ENCODE measurements at places on chromosomes 11 and 22.

GRCh38 chr11:104583857-104584256 is 314.4 kb downstream of the CASP12 start:
- DNase-seq = no peak

GRCh38 chr22:23583836-23584235 is 3.7 kb upstream of the IGLL1 start:
- no peak for DNase-seq

DNA sequence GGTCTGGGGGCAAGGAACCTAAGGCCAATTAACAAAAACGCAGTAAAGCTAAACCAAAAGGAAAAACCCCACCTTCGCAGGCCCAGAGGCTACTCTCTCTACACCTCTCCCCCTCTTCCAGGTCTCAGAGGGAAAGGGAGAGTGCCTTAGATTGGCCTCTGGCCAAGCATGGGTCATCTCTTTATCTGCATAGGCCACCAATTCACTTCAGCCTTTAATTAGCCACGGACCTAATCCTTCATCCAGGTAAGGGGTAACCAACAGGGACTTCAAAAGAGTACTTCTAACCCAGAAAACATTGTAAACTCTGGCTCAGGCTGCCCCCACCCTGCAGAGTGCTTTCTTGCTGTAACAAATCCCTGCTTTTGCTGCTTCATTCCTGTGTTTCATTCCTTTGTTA is 9.4 kb downstream of the VSTM5 start:
- no peak for DNase-seq

GRCh38 chr11:105923807-105924206 is 98.2 kb downstream of the MSANTD4 start:
- DNase-seq = no peak

DNA sequence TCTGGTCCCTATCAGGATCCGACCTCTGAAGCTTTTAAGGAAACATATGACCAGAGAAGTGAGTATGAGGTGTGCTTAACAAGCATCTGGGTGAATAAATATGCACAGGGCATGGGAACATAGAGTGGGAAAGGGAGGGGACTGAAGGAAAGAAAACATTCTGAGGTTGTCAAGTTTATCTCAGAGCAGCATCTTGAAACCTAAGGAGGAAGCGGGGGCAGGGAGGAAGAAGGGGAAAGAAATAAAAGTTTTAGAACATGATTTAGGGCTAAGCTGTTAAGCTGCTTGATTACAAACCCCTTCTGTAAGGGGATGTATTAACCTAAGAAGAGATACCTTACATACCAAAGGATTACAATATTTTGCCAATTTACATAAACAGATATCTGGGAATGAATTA is 24.0 kb upstream of the SC5D start:
- no peak for DNase-seq

- no peak for DNase-seq
These were observed 247.8 kb upstream of the B3GAT1 start for GRCh38 chr11:134659882-134660281.

DNA sequence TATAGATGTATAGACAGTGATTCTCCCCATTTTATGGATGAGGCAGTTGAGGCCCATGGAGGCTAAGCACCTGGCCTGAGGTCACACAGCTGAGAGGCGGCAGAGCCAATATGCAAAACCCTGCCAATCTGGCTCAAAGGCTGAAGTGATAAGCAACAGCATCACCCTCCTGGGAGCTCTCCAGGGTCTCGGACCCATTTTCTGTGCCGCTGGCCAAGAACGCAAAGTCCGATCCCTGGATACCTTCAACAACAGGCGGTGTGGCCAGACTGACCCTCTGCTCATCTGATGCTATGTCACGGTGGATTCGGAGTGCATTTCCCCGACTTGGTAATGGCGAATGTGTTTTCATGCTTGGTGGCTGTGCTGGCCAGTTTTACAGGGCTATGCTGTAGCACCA is 595.0 kb downstream of the TBC1D22A start:
- DNase-seq = no peak

DNA sequence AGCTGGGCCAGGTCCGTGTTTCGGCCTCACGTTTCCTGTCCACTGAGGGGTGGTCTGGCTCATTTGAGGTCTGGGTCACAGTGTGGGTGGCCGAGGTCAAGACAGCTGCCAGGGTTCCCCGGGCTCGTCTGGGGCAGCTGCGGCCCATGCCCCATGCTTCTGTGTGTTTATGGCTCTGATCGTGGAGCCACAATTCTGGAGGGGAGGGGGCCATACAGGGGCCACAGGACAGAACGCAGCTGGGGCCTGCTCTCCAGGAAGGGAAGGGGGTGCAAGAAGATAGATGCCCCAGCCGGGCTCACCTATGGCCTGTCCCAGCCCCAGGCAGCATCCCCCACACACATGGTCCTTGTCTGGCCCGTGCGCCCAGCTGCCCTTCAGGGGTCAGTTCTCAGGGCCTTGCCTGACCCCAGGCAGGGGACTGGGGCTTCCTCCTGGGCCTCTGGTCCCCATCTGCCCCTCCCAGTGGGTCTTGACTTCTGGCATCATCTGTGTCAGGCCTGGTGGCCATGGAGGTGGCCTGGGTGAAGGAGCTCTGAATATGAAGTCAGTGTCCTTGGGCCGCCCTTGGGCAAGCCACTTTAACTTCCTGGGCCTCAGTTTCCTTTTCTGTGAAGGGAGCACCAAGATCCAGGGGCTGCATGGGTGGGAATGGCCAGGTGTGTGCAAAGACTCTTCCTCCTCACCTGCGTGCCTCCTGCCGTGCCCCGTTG is 8.4 kb downstream of the TSPAN32 start:
- DNase-seq = peak; percentile 29

- no peak for DNase-seq
These were observed 587.5 kb downstream of the NTM start for GRCh38 chr11:131957875-131958274.

GRCh38 chr11:112902361-112903011 is 58.7 kb upstream of the NCAM1 start:
- DNase-seq = no peak

DNA sequence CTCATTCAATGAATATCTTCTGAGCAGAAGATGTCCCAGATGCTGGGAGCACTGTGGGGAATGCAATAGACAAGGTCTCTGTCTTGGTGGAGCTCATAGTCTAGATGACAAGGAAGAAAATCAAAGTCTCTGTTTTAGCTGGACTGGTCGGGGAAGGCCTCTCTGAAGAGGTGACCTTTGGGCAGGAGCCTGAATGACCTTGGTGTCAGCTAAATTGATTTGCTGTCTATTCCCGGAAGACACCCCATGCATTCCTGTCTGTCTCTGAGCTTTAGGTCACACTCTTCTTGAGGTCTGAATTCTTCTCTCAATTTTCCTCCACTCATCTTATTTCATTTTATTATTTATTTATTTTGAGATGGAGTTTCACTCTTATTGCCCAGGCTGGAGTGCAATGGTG is 14.5 kb upstream of the ELF5 start:
- DNase-seq = no peak

DNA sequence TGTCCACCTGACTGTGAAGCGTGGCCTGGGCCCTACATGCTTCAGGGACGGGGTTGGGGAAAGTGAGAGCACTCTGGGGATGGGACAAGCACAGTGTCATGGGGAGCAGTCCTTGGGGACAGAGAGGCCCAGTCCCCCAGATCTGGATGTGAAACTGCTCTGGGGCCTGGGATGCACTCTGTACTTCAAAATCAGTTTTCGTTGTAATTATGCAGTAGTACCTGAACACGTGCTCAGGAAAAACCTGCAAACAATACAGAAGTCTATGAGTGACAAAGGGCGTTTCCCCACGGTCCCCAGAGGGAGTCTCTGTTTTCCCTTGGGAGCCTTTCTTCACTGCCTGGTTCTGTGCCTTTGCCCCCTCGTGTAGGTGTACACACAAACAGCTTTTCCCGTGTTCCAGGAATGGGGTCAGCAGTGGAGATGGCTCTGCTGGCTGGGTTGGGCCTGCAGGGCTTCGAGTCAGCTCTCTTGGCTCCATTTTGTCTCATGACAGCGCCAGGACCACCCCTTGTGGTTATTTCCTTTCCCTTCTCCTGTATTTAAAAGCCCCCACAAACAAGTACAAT is 5.2 kb upstream of the TNFRSF13C start:
- DNase-seq = no peak

GRCh38 chr11:1348146-1348795 is 38.8 kb upstream of the TOLLIP start:
- no peak for DNase-seq

DNA sequence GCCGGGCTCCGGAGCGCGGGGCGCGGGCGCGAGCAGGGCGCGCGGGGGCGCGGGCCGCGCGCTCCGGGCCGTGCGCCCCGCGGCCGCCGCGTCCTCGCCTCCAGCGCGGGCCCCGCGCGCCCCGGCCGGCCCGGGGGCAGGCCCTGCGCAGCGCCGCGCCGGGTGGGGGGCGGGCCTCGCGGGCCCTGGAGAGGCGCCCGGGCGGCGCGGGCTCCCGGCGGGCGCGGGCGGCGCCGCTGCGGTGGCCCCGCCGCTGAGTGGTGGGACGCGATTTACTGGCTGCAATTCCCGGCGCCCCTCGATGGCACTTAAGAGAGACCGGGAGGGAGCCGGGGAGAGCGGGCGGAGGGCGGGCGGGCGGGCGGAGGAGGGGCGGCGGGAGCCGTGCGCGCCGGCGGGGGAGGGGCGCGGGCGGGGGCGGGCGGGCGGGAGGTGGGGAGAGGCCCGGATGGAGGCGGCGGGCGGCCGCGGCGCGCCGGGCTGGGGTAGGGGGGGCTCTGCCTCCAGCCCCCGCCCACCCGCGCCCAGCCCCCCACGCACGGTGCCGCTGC is 73.2 kb upstream of the TCF20 start:
- DNase-seq = no peak

DNA sequence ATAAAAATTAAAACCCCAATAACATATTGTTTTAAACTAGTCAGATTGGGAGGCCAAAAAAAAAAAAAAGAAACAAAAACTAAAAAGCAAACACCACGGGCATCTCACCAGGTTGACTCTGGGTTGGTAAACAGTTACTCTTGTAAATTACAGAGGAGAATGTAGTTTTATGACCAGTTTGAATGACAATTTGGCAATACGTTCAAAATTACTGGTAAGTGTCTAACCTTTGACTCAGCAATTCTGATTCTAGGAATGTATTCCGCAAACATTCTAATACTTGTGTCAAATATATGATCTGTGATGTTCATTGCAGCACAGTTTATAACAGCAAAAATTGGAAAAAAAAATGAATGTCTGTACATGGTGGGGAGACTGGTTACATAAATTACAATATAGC is 1376.0 kb downstream of the TBC1D22A start:
- no peak for DNase-seq

- DNase-seq = no peak
These were observed 2.0 kb downstream of the IFT27 start for GRCh38 chr22:36773935-36774334.

DNA sequence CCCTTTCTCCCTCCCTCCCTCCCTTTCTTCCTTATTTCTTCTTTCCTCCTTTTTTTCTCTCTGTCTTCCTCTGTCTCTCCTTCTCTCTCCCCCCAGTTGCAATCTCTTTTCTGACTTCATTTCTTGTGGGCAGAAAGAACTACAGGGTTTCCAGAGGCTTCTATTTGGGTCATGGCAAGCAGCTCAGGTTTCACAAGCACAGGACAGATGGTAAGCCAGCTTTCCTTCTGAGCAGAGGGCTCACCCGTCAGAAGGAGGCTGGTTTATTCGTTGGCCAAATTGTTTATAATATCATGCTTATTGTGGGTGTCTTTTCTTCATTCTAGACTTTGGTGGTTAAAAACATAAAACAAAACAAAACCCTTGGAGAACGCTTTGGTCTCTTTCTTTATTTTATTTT is 58.9 kb upstream of the CLMP start:
- DNase-seq = no peak

- DNase-seq = no peak
These were observed 188.8 kb upstream of the CADM1 start for GRCh38 chr11:115693002-115693401.

DNA sequence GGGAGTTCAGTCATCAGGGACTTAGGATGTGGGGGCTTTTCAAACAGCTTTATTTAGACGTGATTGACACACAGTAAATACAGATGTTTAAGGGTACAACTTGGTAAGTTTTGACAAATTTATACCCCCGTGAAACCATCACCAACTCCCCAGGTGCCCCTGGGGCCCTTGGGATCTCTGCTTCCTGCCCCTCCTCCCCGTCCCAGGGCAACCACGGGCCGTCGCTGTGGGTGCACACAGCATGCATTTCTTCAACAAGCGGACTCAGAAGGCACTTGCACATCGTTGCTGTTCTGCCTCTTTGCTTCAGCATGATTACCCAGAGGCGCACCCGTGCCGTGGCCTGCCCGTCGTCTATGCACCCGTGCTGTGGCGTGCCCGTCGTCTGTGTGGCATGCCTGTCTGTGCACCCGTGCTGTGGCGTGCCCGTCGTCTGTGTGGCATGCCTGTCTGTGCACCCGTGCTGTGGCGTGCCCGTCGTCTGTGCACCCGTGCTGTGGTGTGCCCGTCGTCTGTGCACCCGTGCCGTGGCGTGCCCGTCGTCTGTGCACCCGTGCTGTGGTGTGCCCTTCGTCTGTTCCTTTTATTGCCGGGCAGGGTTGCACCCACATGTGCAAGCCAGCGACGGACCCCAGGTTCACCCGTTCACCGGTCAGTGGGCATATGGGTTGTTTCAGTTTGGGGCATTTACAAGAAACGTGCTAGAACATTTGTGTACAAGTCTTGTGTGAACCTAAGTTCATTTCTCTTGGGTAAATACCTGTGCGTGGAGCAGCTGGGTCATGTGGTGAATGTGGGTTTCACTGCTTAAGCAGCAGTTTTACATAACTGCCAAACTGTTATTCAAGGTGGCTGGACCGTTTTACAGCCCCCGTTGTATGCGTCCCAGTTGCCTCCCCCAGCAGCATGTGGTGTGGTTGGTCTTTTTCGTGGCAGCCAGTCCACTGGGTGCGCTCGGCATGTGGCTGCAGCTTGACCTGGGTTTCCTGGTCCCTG is 8.3 kb downstream of the CD81 start:
- no peak for DNase-seq

GRCh38 chr11:8826139-8826786 is 84.7 kb upstream of the AKIP1 start:
- no peak for DNase-seq

DNA sequence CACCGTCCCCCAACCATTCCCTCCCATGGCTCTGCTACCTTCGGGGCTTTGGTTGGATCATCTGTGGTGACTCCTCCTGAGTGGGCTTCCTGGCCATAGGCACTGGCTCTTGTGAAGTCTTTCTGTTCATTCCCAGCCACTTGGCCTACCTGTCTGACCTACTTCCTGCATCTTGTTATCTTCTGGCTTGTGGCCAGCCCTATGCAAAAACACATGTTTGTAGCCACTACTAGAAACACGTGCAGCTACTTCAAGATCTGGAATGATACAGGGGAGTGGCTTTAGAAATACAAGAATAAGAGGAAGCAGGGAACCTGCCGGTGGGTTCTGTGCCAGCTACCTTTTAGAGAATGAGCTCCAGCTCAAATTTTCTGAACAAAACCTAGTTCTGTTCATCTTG is 20.9 kb downstream of the RCOR2 start:
- no peak for DNase-seq

GRCh38 chr11:78349624-78350023 is 68.0 kb downstream of the GAB2 start:
- peak; percentile 44 for DNase-seq

GRCh38 chr22:47067321-47067890 is 305.0 kb downstream of the TBC1D22A start:
- no peak for DNase-seq

GRCh38 chr11:123104697-123105096 is 42.8 kb upstream of the HSPA8 start:
- DNase-seq = no peak
